ENCODE measurements at places on chromosomes 1 and 21. TPM values are rescaled to one million over a fixed set of nuclear protein-coding genes. Genes with fewer than 3 reads are reported as not detected.

Gene S100A12
- total RNA-seq = not detected

Gene NTMT2
- not detected for total RNA-seq

DNA sequence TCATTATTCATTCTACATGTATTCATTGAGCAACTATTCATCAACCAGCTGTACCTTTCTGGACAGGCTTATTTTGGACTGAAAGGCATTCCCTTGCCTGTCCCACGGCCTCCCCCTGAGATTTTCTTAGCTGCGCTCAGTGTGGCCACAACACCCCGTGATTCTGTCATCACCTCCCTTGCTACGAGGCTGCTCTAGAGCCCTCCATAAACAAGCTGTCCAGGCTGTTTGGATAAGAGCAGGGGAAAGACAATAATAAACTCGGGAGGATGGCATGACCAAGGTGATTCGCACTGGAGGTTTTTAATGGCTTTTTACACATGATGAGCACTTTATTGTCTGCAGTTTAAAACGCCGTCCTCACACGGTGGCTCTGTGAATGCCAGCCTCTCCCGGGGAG is 139.7 kb downstream of the ROR1 start:
- no peaks in the 10 kb centered on the region for H3K36me3 ChIP-seq
- DNase-seq = peak; percentile 59
- H3K27me3 ChIP-seq = no peaks in the 10 kb centered on the region

Gene ACOT11
- total RNA-seq = 16.9 TPM

Gene NIBAN1
- 0.66 TPM for total RNA-seq

Gene CGN
- 4.9 TPM for total RNA-seq

DNA sequence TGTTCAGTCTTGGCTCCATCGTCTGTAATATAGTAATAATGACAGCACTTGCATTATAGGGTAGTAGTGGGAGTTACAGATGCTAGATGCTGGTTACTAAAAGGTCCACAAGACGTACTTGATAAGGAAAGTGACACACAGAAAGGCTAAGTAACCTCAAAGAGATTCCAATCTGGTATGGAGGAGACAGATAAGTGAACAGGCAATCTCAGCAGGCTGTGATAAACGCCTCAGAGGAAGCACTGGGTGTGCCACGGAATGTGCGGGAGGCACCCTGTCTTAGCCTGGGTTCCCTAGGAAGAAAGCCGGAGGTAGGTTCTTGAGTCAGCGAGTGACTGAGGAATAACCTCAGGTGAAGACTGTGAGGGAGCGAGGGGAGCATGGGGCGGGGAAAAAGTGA is 4.6 kb upstream of the CTPS1 start:
- no peaks in the 10 kb centered on the region for H3K36me3 ChIP-seq
- no peak overlapping the region for H3K4me3 ChIP-seq
- no peak for DNase-seq
- no peak overlapping the region for H3K27ac ChIP-seq

DNA sequence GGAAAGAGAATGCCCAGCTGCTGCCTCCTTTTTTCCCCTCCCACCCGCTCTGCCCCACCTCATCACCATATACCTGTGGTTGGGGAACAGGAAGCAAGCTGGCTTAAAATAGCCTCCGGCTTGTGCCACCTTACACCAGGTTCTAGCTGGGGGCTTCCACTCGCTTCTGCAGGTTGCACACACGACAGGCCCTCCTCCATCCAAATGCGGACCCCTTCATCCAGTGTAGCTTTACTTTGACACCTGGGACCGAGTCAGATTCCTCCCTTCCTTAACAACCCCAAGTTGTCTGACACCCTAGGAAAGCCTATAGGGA is 14.6 kb downstream of the BLACAT1 start:
- H3K27ac ChIP-seq = peak overlapping the region; percentile 72
- H3K4me1 ChIP-seq = peaks cover 36% of the 10 kb centered on the region
- H3K27me3 ChIP-seq = no peaks in the 10 kb centered on the region
- DNase-seq = no peak
- no peaks in the 10 kb centered on the region for H3K36me3 ChIP-seq
- no peak overlapping the region for H3K4me3 ChIP-seq

DNA sequence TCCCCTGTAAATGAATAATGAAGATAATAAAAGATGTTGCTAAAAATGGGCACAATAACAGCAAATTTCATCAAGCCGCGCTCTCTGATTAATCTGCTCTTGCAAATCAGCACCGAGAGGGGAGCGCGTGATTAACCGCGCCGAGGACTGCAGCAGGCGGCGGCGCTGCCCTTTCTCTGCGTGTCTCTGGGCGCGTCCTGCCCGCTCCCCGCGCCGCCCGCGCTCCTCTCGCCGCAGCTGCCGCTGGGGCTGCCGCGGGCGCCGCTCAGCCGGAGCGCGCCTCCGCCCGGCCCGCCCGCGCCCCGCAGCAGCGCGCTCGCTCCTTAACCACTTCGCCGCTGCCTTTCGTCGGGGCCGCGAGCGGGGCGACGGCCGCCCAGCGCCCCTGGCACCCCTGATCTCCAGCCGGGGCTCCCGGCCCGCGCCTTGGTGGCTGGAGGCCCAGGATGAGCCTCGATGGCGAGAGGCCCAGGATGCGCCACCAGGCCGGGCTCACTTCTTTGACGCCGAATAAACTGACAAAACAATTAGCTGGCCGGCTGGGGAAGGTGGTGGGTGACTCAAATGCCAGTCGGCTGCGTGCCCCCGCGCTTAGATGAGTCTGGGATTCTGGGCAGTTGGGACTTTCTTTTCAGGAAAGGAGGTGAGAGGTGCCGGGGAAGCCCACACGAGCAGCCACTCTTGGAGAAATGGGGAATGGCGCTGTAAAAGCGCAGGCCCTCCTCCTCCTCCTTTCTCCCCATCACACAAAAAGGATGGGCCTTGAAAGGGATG is 221.4 kb upstream of the PKN2 start:
- peak overlapping the region; percentile 36 for H3K4me3 ChIP-seq
- H3K36me3 ChIP-seq = no peaks in the 10 kb centered on the region
- H3K27ac ChIP-seq = no peak overlapping the region
- no peaks in the 10 kb centered on the region for H3K27me3 ChIP-seq

DNA sequence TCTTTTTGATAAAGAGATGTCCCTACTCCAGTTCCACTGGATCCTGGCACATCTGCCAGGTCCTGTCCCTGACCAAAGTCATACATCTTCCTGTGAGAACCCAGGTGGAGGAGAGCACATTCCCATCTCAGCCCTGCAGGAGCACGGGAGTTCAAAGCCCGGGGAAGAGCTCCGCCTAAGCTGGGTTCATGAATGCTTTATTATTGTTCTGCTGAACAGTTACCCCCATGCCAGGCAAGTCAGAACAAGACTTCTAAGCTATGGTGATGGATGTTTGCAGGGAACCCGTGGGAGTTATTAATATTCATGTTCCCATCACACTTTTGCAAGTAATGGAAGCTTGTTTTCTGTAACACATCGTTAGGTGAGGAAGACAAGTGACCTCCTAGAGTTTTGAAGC is 62.9 kb downstream of the SEC16B start:
- no peak overlapping the region for H3K27ac ChIP-seq
- H3K36me3 ChIP-seq = no peaks in the 10 kb centered on the region
- H3K27me3 ChIP-seq = no peaks in the 10 kb centered on the region
- DNase-seq = no peak
- no peaks in the 10 kb centered on the region for H3K4me1 ChIP-seq

- H3K36me3 ChIP-seq = peaks cover 87% of the 10 kb centered on the region
- no peaks in the 10 kb centered on the region for H3K4me1 ChIP-seq
- H3K27ac ChIP-seq = no peak overlapping the region
- DNase-seq = no peak
- no peak overlapping the region for H3K4me3 ChIP-seq
Measured at GRCh38 chr1:43664369-43664768, 14.4 kb downstream of the KDM4A start.

GRCh38 chr1:200954434-200954833 is 59.7 kb downstream of the INAVA start:
- H3K27me3 ChIP-seq = no peaks in the 10 kb centered on the region
- no peaks in the 10 kb centered on the region for H3K36me3 ChIP-seq
- no peak for DNase-seq

DNA sequence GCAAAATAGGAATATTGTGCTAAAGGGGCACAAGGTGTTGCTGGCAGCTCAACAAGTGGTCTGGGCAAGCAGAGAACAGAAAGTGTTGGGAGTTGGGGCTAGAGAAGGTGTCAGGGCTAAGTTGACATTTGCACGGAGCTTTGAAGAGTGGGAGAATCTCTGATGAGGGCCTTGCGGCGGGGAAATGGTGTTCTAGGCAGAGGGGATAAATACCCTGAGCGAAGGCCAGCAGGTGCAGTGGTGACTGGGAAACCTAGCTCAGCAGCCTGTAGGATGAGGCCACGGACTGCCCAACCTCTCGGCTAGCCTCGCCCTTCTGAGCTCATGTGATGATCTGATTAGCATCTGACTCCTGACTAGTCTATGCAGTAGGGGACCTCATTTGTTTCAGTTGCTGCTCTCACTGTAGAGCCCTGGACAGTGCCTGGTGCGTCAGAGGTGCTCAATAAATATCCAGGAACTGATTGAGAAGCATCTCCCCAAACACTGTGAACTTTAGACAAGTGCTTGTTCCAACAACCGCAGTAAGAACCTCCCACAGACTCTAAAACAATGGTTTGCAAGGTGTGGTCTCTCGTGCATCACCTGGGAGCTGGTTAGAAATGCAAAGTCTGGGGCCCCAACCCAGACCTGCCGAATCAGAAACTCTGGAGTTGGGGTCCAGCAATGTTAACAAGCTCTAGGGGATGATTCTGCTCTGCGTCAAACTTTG is 1.0 kb upstream of the FOXO6 start:
- peaks cover 15% of the 10 kb centered on the region for H3K27me3 ChIP-seq
- H3K4me1 ChIP-seq = peaks cover 36% of the 10 kb centered on the region
- no peak overlapping the region for H3K4me3 ChIP-seq
- no peaks in the 10 kb centered on the region for H3K36me3 ChIP-seq
- DNase-seq = no peak

DNA sequence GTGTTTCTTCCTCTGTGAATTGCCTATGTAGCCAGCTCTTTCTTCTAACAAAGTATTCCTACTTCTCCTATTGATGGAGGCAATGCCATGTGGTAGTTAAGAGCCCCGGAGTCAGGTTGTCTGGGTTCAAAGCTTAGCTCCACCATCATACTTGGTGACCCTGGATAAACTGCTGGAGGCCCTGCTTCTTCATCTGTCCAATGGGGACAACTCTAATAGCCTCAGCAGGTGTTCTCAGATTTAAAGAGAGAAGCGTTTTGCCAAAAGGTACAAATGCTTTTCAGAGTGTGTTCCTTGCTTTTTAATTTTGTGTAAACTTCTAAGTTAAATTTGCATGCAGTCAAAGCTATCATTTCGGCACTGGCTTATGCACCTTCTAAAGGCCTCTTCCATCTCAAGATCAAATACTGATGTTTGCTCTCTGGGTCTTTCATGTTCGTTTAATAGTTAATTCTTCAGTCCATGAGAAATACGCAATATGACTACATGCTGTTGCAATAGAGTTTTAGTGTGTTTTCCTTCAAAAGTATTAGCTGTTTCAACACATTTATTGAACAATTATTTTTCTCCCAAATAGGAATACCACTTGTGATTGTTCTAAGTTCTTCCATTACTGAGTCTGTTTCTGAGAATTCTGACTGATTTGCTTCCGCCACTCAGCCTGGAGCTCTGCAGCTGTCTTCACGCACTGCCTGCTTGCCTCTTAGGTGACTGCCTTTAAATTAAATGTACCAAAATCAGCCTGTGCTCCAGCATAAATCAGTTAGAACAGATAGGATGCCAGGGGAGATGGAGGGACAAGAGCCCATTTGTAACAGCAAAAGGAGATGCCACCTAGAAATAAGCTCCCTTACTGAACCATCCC is 75.6 kb downstream of the CAPZB start:
- no peak overlapping the region for H3K27ac ChIP-seq
- H3K27me3 ChIP-seq = no peaks in the 10 kb centered on the region
- DNase-seq = no peak
- H3K4me1 ChIP-seq = peaks cover 43% of the 10 kb centered on the region
- H3K36me3 ChIP-seq = no peaks in the 10 kb centered on the region
- no peak overlapping the region for H3K4me3 ChIP-seq

- peak; percentile 38 for DNase-seq
- no peaks in the 10 kb centered on the region for H3K36me3 ChIP-seq
- H3K27me3 ChIP-seq = no peaks in the 10 kb centered on the region
- H3K4me1 ChIP-seq = no peaks in the 10 kb centered on the region
Measured at GRCh38 chr21:27818847-27819246, 852.0 kb upstream of the ADAMTS5 start.

Gene TINAGL1
- 10.3 TPM for total RNA-seq

Gene FAM177B
- not detected for total RNA-seq

DNA sequence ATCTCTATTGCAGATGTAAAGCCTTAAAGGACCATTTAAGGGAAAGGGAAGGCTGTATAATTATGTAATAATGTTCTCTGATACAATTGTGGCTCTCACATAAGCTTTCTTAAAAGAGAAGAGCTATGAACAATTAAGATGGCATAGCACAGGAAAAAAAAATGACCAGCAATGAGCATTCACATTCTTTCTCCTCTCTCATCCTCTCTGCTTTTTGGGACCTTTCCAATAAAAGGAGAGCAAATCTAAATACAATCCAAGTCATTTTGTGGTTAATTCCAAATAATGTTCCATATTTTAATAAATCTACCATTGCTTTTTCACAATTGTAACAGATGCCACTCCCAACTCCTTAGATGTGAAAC is 23.5 kb downstream of the SMYD3 start:
- DNase-seq = no peak
- no peak overlapping the region for H3K27ac ChIP-seq
- peaks cover 6% of the 10 kb centered on the region for H3K4me1 ChIP-seq
- no peaks in the 10 kb centered on the region for H3K36me3 ChIP-seq
